Lower leg skin (tissue), 4 donors: ENCODE measurements at places on chromosomes 11 and 22. TPM values are rescaled to one million over a fixed set of nuclear protein-coding genes. Genes with fewer than 3 reads are reported as not detected.

The OR52I1 gene
- not detected for total RNA-seq

DNA sequence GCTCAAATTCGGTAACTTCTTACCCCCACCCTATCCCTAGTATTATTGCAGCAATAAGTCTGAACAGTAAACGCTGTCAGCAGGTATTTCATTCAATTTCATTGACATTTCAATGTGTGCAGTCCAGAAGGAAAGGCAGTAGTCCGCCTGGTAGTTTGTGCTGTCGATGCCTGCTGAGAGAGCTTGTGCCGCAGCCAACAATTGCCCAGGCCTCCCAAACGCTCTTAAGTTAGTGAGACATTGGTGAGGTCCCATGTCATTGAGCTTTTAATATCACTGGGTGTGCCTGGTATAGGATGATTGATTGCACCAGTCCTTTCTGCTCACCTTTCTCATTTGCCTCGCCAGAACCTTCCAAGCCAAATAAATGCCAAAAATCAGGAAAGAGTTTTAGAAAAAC is 28.1 kb downstream of the ALKBH3 start:
- no peak for DNase-seq

DNA sequence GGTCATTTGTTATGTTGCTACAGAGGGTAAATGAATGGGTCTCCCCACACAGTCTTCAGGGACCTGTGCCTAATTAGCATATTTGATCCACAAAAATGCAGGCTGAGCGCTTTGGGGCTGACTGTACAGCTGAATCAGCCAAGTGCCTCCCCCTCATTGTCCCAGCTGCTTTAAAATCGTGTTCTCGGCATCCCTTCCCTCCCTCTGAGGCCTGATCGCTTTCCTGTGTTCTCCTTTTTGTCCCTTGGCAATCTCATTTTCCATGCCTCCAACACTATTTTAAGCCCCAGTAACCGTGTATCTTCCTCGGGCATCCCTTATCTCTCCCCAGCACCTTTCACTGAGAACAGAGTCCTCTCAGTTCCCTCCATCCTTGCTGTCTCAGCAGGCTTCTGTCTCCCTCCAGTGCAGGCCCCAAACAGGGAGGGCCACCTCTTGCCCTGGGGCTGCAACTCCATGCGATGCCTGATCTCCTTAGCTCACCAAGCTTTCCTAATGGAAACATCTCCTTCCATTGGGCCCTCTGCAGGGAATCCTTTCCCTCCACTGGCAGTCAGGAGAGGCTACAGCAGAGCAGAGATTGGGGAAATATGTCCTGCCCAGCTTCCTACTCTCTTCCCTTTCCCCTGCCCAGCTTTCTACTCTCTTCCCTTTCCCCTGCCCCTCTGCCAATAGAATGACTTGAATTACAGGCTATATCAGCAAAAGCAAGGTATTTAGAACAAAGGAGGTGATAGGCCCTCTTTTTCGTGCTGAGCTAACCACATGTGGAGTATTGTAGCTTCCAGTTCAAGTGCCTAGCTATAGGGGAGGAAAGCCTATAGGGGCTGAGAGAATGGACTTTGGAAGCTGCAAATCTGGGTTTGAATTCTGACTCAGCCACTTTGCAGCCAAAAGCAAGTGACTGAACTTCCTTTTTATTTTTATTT is 13.8 kb downstream of the UQCR10 start:
- DNase-seq: no peak

- no peak for DNase-seq
Observed at GRCh38 chr22:46165977-46166376, 15.7 kb downstream of the PPARA start.
